Forelimb muscle (tissue), 1 donor: ENCODE measurements at places on chromosomes 16 and 17.

- no peak for DNase-seq
These were observed 11.7 kb upstream of the COX10 start for GRCh38 chr17:14057591-14057990.

DNA sequence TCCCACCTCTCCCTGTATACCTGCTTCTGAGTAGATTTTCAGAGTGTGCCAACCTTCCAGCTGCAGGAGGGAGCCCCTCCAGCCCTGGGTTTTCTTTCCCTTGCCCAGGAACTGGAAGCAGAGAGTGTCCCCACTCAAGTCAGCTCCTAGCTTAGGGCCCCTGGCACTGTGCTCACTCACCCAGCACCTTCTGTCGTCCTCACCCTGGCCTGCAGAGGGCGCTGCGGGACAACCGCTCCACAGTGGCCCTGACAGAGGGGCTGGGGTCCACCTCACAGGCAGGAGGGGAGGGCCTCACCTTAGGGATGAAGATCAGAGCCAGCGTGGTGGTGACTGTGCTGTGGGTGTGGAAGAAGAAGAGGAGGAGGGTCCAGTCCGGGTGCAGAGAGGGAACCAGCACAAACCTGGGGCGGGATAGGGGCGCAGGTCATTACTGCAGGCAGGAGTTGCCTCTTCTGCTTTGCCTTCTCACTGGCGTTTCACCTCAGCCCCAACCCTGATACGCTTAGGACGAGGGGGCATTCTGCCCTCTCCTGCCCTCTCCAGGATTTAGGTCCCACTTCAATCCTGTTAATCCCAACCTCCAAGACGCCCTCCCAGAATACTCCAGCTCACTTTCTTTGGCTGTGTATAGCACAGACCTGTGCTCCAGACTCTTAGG lies 10.0 kb downstream of the GPR179 start:
- no peak for DNase-seq

- no peak for DNase-seq
These were observed 4.9 kb upstream of the RUSF1 start for GRCh38 chr16:31513126-31513525.

DNA sequence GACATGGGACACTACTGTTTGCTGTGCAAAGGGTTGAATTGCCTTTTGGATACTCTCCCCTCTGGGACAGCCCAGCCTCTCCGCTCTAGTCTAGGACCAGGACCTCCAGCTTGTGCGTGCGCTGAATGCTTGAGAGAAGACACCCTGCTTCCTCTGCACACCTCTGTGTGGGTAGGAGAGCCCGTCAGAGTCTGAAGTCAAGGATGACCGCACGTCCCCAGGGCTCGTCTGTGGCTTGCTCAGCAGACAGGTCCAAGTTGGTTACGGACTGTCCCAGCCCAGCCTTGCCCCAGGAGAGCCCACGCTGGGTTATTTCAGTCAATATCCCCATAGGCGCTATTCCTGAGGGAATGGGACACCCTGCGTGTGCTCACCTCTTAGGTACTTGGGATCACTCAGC lies 3.7 kb downstream of the C16orf89 start:
- DNase-seq: no peak

DNA sequence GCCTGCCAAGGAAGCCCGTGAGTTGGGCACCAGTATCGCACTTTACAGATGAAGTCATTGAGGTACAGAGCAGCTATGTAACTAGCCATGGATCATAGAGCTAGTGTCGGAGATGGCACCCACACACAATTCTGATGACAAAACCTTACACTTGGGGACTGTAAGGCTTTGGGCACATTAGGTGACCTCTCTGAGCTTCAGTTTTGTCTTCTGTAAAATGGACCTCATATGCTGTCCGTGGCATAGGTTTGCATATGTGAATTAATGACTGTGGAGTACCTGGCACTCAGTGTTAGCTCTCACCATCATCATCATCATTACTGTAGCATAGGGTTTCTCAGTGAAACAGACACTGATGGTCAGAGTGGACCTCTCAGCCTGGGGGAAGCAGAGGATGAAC lies 50.3 kb downstream of the CMIP start:
- no peak for DNase-seq

GRCh38 chr16:29915590-29916247 lies 10.3 kb downstream of the KCTD13 start:
- no peak for DNase-seq

GRCh38 chr17:59810894-59811153 lies 81.9 kb downstream of the TUBD1 start:
- no peak for DNase-seq

DNA sequence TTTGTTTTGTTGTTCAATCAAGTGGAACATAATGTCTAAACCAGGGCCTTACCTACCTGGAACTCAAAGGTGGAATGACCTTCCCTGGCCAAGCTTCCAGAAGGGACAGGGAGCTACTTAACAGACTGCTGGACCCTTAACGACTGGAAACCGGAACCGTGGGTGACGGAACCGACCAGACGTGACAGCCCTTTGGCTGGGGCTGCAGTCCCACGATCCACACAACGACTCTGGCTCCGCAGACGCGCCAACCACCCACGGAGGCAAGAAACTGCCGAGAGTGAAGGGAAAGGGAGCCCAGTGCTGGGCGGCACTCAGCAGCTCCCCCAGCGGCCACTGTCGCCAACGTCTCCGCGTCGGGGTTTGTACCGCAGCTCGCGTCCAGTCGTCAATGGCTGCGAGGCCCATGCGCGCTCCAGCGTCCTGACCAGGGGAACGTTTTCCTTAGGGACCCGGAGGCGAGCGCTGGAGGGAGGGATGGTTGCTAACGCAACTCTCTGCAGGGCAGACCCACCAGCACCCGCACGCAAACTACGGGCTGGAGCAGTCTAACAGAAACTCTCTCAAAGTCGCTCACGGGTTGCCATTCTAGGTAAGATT lies 5.5 kb upstream of the KIF22 start:
- no peak for DNase-seq

GRCh38 chr16:65745-66144 lies 6.7 kb downstream of the RHBDF1 start:
- DNase-seq: no peak

DNA sequence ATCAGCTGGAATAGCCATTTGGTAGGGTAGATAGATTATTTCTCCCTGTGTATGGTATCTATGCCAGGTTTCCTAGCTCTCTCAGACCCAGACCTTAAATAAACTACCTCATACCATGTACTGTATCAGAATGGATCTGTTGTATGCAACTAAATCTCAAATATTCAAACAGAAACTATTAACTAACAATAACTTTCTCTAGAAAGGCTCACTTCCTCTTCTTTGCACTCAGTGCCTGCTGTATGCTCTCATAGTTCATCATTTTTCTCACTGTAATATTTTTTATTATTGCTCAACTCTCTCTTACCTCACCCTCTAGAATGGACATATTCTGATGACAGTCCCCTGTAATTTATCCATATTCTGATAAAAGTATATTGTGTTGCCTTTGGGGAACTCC lies 182.4 kb downstream of the TOX3 start:
- no peak for DNase-seq

DNA sequence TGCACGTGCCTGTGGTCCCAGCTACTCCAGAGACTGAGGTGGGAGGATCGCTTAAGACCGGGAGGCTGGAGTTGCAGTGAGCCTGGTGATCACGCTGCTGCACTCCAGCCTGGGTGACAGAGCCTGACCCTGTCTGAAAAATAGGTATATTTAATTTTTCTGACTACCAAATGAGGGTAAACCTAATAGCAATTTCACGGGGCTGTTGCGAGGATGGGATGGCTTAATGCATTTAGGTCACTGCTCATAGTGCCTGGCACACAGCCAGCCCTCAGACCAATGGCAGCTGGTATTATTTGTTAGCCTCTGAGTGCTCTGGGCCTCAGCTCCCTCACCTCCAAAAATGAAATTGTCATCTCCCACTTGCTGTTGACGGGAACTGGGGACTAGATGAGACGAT lies 5.9 kb upstream of the CDIP1 start:
- DNase-seq: no peak

GRCh38 chr16:17356243-17356933 lies 114.4 kb downstream of the XYLT1 start:
- DNase-seq: no peak

GRCh38 chr17:81713556-81714411 lies 1.7 kb downstream of the SLC25A10 start:
- DNase-seq: no peak

DNA sequence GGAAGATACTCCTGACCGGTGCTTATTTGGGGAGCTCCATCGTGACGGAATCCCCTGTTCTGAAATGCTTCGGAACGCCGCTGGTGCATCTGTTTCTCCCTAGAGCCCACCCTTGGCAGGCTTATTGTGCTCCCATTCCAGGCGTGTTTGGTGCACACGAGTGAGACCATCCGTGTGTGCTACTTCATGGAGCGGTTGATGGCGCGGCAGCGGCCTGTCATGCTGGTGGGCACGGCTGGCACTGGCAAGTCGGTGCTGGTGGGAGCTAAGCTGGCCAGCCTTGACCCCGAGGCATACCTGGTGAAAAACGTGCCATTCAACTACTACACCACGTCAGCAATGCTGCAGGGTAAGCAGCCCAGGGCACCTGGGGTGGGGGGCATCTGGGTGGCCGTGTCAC lies 170.7 kb downstream of the DNAH9 start:
- DNase-seq: no peak

GRCh38 chr16:84197466-84198128 lies 6.6 kb downstream of the ADAD2 start:
- DNase-seq: no peak

- no peak for DNase-seq
These were observed 72.3 kb downstream of the TANGO6 start for GRCh38 chr16:68915589-68915988.

- no peak for DNase-seq
These were observed 119.4 kb downstream of the OR1D5 start for GRCh38 chr17:2943981-2944380.

DNA sequence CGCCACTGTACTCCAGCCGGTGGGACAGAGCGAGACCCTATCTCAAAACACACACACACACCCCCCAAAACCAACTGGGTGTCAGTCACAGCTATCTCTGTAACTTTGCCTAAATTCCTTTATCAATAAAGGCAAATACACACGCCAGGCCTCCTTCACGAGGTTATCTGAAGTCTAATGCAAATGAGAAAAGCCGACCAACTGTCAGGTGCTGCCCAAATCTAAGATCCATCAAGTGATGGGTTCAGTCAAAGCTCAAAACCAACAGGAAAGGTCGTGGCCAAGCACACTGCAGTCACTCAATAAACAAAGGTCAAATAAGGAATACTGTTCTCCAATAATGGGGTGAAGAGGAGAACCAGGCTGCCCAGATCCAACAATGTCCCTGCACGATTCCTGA lies 1.1 kb downstream of the ANKFY1 start:
- DNase-seq: no peak

DNA sequence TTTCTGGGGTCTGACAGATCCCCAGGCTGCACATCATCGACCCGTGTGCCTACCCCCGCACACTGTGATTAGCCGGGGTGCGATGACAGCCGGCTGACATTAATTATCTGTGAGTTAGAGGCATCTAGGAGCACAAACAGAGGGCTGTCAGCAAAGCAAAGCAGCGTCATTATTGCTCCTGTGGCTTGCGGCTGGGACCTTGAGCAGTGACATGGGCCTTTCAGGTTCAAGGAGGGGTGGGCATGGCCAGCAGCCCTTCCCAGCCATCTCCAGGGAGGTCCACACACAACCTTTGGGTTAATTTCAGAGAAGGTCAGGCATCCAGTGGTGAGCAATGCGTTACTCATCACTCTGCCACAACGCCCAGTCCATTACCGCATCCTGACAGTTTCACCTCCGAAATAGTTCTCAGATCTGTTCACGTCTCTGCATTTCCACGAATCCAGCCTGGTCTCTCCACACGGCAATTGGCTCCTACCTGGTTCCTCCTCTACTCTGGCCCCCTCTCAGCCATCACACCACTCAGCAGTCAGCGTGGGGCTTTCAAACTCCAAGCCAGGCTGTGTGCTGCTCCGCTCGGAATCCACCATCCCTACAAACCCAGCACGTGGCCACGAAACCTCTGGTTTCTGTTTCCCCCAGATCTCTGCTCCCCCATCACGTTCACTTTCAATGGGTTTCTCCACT lies 249.7 kb upstream of the C16orf82 start:
- DNase-seq: no peak

DNA sequence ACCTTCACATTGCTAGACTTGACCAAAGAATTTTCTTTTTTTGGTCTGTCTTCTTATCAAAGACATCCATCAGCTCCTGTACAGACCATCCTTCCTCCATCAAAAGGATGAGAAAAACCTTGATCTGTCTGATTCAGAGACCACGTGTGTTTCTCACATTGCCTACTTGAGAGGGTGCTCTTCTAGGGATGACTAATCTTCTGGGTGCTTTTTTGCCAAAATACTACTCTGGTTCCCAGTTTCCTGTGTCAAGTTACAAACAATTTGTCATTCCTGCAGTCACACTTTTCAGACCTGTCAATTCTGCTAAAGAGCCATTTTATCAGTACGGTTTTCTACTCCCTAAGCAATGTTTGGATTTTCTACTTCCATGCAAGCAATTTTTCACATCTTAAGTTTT lies 492.2 kb downstream of the CDH11 start:
- no peak for DNase-seq

DNA sequence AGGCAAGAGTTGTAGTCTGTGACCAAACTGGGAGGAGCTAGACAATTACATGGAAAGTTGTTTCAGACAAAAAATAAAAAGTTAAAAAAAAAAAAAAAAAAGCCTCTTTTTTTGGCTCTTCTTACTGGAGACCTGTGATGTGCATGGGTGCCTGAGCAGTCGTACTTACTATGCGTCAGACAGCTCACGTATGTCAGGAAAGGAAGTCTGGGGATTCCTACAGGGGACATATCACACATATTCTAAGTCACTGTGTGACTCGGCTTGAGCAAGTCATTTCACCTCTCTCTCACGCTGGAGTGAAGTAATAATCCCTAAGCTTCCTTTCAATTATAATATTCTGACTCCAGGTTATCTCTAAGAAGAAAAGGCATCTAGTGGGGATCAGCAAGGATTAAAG lies 6.0 kb downstream of the SLFN14 start:
- DNase-seq: no peak

GRCh38 chr16:56493126-56493525 lies 26.7 kb downstream of the BBS2 start:
- DNase-seq: no peak

- no peak for DNase-seq
These were observed 13.9 kb downstream of the CD300A start for GRCh38 chr17:74480290-74480689.

DNA sequence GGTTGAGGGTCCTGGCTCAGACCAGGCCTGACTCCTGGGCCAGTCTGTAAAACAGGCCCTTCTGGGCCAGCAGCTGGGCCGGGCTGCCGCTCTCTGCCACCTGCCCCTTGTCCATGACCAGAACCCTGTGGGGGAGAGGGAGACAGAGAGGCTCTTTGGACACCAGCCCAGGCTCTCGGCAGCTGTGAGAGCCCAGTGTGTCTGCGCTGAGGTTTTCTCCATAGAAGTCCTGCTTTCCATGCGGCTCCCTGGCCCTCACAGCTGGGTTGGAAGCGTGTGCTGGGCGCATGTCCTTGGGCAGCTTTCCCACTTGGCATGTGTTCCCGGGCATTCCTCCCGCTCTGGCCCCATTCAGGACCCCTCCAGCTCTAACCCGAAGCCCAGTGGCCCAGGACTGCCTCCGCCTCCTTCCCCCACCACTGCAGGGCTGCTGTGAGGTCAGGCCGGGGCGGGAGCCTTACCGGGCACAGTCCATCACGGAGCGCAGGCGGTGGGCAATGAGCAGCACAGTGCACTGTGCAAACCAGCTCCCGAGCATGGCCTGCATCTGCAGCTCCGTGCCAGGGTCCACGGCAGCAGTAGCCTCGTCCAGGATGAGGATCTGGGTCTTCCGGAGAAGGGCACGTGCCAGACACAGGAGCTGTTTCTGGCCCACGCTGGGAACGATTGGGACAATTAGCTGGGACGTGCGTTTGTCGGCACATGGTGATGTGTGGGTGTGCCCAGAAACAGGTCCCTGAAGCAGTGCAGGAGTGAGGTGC lies 73.0 kb downstream of the ABCC6 start:
- DNase-seq: peak; percentile 38
